ENCODE measurements at places on chromosomes 2 and 18. TPM values are rescaled to one million over a fixed set of nuclear protein-coding genes. Genes with fewer than 3 reads are reported as not detected.

GRCh38 chr18:38453880-38454279 is 888.3 kb upstream of the CELF4 start:
- no peak overlapping the region for H3K27ac ChIP-seq
- no peaks in the 10 kb centered on the region for H3K36me3 ChIP-seq
- no peak for DNase-seq
- H3K4me1 ChIP-seq, result no peaks in the 10 kb centered on the region
- no peak overlapping the region for H3K4me3 ChIP-seq
- no peaks in the 10 kb centered on the region for H3K27me3 ChIP-seq

Gene SOWAHC
- 20.8 TPM for total RNA-seq

DNA sequence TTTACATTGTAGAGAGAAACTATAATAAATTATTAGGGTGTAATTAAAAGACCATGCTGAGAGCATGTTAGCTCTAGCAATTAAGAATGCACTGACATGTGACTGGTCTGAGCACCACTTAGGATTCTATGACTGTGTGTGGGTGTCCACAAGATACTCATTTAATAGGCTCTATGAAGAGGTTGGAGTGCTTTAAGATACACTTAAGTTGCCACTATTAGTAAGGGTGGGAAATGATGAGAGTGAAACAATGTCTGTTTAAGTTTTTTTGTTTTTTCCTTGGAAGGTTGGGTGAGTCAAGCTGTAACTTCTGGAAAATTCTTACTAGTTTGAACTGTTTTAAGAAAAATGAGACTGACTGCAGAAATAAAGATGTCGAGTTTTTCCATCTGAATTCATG is 1.8 kb upstream of the FAP start:
- peaks cover 13% of the 10 kb centered on the region for H3K4me1 ChIP-seq
- H3K27ac ChIP-seq, result peak overlapping the region; percentile 32
- DNase-seq, result no peak
- no peaks in the 10 kb centered on the region for H3K36me3 ChIP-seq
- no peak overlapping the region for H3K4me3 ChIP-seq
- H3K27me3 ChIP-seq, result no peaks in the 10 kb centered on the region

- H3K27ac ChIP-seq, result no peak overlapping the region
- no peak for DNase-seq
- H3K36me3 ChIP-seq, result no peaks in the 10 kb centered on the region
- H3K27me3 ChIP-seq, result no peaks in the 10 kb centered on the region
Observed at GRCh38 chr2:177419274-177419673, 26.7 kb downstream of the AGPS start.

- peaks cover 4% of the 10 kb centered on the region for H3K36me3 ChIP-seq
- H3K4me3 ChIP-seq, result no peak overlapping the region
- H3K4me1 ChIP-seq, result peaks cover 28% of the 10 kb centered on the region
- no peak for DNase-seq
Observed at GRCh38 chr18:48709371-48710062, 170.7 kb downstream of the CTIF start.

DNA sequence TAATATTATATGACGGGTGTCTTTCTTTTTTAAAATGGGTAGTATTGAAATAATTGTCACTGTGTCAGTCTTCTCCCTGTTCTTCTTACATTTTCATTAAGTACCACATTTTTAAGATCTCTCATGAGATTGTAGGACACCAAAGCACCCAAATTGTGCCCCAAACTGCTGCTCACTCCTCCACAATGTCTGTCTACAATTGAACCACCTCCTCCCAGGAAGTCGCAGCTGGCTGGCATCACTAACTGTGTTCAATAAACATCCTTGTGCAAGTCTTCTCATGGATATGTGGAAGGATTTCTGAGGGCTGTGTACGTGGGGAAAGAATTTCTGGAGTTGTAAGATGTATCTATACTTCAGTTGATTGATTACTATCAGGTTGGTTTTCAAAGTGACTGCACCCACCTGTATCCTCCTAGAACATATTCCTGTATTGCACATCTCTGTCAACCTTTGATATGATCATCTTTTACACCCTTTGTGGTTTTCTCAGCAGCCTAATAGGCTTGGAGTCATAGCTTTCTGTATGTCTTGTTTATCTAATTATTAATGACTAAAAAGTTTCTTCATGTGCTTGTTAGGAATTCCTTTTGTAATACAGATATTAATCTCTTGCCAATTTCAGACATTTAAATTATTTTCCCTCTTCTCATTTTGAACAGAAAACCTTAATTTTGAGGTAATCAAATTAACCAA is 774.9 kb downstream of the RNF144A start:
- DNase-seq, result no peak
- no peak overlapping the region for H3K27ac ChIP-seq
- no peaks in the 10 kb centered on the region for H3K4me1 ChIP-seq
- no peaks in the 10 kb centered on the region for H3K36me3 ChIP-seq

Gene DCDC2C
- total RNA-seq, result not detected

DNA sequence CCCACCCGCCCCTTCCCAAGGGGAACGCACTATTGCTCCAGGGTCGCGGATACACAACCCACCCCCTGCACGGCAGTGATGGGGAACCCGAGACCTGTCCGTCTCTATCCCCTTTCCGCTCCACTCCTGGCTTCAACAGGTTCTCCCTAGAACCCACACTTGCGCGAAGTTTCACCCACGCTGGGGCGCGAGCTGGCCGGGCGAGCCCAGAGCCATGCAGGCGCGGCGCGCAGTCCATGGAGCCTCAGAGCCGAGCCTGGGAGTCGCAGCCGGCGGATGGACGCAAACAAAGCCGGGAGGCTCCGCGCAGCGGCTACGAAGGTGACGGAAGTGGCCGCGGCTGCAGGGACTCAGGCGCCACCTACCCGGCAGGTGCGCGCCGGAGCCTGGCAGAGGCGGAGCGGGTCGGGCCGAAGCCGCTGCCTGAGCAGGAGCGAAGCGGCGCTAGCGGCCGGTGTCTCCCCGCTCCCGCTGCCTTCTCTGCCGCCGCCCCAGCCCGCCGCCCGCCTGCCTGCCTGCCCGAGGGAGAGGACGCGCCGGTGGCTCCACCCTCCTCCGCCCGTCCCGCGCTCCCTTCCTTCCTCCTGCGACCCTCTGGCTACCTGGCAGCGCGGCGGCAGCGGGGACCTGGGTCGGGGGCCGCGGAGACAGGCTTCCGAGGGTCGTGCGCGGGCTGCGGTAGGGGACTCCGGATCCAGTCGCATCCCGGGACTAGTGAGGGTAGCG is 14.0 kb downstream of the ALPG start:
- DNase-seq, result peak; percentile 58
- peaks cover 66% of the 10 kb centered on the region for H3K27me3 ChIP-seq
- H3K27ac ChIP-seq, result no peak overlapping the region
- H3K4me3 ChIP-seq, result peak overlapping the region; percentile 40
- H3K4me1 ChIP-seq, result peaks cover 30% of the 10 kb centered on the region
- no peaks in the 10 kb centered on the region for H3K36me3 ChIP-seq

DNA sequence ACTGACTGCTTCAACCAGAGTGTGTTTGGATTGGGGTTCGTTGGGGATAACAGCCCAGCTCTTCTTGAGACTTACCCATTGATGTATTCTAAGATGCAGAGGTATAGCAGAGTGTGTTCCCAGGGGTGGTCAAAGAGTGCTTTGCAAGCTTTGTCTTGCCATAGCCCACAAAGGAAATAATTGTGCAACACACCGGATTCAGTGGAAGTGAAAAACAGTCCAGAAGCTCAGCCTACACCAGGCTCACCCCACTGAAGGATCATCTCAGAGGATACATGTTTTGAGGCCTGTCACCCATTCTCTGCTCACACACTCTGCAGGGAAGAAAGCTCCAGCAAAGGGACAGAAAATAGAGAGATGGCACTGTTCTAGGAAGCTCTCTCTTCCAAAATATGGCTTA is 9.6 kb downstream of the CACNB4 start:
- H3K27ac ChIP-seq, result no peak overlapping the region
- DNase-seq, result no peak
- H3K4me1 ChIP-seq, result peaks cover 13% of the 10 kb centered on the region
- H3K27me3 ChIP-seq, result no peaks in the 10 kb centered on the region
- H3K36me3 ChIP-seq, result no peaks in the 10 kb centered on the region

- H3K4me1 ChIP-seq, result no peaks in the 10 kb centered on the region
- no peak overlapping the region for H3K4me3 ChIP-seq
- H3K27ac ChIP-seq, result no peak overlapping the region
- DNase-seq, result no peak
- H3K36me3 ChIP-seq, result no peaks in the 10 kb centered on the region
Observed at GRCh38 chr2:227595797-227596196, 2.9 kb upstream of the SCYGR2 start.

Data from lower lobe of right lung (tissue), 2 donors.